ENCODE measurements at places on chromosomes 2 and 18.

GRCh38 chr2:152894051-152894450, 175.6 kb downstream of the ARL6IP6 start:
- no peak for DNase-seq

GRCh38 chr18:51778115-51778514, 561.9 kb upstream of the DCC start:
- no peak for DNase-seq

- no peak for DNase-seq
Observed at GRCh38 chr2:70897977-70898226, 37.8 kb upstream of the ATP6V1B1 start.

GRCh38 chr2:119490653-119491195, 33.6 kb downstream of the SCTR start:
- DNase-seq, result no peak

DNA sequence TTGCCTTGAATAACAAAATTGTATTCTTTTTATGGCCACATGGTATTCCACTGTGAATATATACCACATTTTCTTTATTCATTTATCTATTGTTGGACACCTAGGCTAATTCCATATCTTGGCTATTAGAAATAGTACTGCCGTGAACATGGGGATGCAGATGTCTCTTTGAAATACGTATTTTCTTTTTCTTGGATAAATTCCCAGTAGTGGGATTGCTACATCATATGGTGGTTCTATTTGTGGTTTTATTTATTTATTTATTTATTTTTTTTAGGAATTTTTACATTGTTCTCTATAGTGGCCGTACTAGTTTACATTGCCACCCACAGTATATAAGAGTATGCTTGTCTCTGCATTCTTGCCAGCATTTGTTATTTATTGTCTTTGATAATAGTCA, 679.8 kb upstream of the NRXN1 start:
- DNase-seq, result no peak

GRCh38 chr18:59681521-59682004, 15.7 kb downstream of the CCBE1 start:
- no peak for DNase-seq

DNA sequence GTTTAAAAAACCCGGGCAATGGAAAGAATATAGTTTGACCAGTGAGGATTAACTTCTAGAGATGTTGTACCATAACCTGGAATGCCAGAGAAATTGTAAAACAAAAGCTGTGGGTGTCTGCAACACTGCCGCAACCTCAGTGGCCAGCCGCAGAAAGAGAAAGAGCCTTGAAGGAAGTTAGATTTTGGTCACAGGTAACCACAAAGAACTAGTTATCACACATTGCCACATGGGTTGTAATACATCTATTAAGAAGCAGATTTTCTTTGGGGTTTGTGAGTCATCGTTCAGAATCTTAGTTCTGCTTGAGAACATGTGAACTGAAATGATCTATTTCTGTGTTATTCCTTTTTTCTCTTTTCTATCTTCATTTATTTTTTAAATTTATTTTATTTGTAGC, 222.9 kb upstream of the AGAP1 start:
- no peak for DNase-seq

GRCh38 chr18:64115881-64116280, 33.0 kb downstream of the LINC00305 start:
- no peak for DNase-seq

DNA sequence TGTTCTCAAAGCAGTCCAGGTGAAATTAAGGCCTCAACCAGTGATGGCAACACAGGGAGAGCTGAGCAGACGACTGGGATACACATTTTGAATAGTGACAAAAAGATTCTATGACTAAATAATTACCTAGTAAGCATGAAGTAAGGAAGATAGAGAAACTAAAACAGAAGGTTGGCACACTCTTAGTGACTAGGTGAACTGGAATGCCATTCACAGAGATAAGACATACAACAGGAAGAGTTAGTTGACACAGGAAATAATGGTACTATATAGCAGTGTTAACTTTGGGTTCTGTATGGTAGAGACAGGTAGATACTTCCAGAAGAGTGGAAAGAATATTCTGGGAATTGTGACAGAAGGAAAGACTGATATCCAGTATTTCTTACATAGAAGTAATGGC, 181.8 kb upstream of the NT5C1B start:
- no peak for DNase-seq

GRCh38 chr2:156800781-156801361, 364.7 kb downstream of the GPD2 start:
- no peak for DNase-seq

GRCh38 chr2:29920130-29920577, 1.2 kb downstream of the ALK start:
- DNase-seq, result no peak

DNA sequence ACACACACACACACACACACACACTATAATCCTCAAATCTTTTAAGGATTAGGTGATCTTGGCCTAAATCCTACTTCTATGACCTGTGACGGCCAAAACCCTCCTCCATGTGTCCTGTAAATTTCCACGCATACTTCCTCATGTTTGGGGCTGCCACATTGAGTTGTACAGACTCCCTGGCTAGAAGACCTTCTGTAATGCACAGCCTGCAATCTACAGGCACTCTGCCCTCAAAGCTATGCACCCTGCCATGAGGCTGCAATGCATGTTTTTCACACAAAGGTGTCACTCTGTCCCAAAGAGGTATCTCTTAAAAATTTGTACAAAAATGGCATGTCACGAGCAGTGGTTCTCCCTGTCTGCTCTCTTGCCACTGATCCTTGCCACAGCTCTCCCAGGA, 26.4 kb upstream of the B4GALT6 start:
- DNase-seq, result peak; percentile 38

GRCh38 chr18:60555625-60556024, 183.1 kb upstream of the MC4R start:
- no peak for DNase-seq

GRCh38 chr2:200223205-200223784, 83.2 kb upstream of the SPATS2L start:
- DNase-seq, result no peak

- no peak for DNase-seq
Observed at GRCh38 chr2:27828305-27828704, 56.8 kb downstream of the MRPL33 start.

DNA sequence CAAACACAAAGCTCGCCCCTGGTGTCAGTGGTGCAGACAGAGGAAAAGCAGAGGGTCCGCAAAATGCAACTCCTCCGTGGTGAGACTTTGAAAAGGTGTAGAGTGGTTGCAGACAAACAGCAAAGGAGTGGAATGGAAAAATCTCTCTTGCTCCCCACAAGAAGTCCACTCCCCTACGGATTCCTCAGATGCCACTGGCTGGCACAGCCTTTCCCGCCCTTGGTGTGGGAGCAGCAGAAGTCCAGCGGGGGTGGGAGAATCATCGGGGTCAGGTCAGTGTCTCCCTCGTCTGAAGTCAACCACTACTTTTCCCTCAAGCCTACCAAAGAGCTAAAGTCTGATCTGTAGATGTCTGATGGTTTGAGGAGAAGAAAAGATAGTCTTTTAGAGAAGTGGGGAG, 22.3 kb upstream of the B3GNT7 start:
- DNase-seq, result no peak

GRCh38 chr2:236919209-236919608, 166.5 kb upstream of the COPS8 start:
- DNase-seq, result no peak

- DNase-seq, result no peak
Observed at GRCh38 chr2:47503481-47504070, 100.6 kb downstream of the MSH2 start.

GRCh38 chr2:183389546-183390080, 265.4 kb downstream of the NUP35 start:
- no peak for DNase-seq
